Nucleus accumbens (tissue), 56 donors: ENCODE measurements at places on chromosomes 5 and 9.

DNA sequence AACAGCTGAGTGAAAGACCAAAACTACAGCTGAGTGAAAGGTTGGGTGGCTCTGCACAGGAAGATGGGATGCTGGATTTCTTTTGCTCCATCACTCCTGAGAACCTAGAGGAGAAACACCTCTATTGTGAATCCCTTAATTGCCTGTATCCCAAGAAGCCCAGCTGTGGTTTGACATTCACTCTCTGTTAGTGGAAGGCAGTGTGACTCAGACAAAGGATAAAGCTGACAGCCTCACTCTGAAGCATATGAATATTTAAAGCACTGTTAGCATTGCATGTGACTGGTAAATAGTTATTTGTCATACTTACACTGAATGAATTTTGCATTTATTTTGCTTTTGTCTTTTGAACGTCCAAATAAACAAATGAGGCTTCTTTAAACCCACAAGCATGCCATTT lies 367.1 kb upstream of the RIOK2 start:
- DNase-seq = no peak

- DNase-seq = no peak
These were observed 21.3 kb downstream of the AHRR start for GRCh38 chr5:342501-343460.

GRCh38 chr5:173941758-173942401 lies 47.1 kb upstream of the C5orf47 start:
- no peak for DNase-seq

DNA sequence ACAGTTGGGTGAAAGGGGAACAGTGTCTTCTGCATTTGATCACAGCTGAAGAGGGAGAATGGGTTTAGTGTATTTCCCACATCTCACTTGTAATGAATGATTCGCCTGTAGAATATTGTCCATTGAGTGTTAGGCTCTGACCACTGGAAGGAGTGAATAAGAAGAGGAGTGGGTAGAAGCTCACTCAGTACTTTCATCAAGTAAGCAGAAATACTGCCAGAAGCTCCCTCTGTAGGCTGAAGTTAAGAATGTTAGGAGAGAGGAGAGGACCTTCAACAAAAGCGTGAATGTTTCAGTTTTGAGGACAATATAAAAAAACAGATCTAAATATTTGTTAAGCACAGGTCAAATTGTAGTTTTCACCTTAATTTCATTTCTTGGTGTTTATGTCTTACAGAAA lies 27.5 kb downstream of the FSD1L start:
- DNase-seq = no peak

GRCh38 chr5:52925001-52925400 lies 64.2 kb upstream of the ITGA2 start:
- DNase-seq = no peak

- no peak for DNase-seq
These were observed 58.0 kb downstream of the ANKRD33B start for GRCh38 chr5:10621832-10622231.

DNA sequence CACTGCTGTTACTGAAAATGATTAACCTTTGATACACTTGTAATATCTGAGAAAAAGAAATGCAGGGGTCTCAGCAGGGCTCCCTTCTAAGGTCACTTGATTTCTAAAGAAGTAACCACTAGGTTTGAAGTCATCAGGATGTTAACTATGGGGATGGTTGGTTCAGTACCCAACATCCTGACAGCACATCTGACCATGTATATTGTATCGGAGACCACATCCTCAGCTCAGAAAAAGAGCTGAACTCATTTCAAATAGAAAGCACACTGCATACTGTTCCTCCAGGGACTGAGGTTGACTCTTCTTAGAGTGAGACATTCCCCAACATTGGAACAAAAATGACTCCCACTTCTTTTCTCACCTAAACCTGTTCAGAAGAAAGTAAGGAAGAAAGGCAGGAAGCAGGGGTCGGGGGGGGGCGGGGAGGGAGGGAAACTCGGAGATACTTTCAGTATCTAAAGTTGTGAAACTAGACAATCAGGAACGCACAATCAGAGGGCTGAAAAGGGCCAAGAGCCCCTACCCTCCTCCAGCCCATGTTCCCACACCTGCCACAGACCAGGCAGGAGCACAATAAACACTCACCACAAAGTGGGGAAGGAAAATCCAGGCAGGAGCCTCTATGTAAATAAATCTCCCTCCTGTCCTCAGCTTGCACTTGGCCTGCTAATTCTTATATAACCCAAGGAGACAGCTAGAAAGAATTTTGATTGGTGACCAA lies 730 bp upstream of the GZMA start:
- no peak for DNase-seq

DNA sequence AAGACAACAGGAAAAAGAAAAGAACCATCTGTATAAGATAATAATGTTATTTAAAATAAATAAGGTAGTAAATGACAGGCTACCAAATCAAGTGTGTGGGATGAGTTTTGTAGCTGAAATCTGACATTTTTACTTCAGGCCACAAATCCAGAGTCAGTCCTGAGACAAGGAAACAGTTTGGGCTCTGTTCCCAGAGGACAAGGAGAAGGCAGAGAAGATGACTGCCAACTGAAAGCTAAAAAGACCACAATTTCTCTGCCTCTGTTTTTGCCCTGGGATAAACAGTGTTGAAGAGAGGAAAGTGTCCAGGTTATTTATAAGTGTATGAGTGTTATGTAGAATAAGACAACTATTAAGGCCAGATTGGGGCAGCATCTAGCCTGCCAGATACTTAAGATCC lies 180.5 kb downstream of the NFIB start:
- DNase-seq = no peak

DNA sequence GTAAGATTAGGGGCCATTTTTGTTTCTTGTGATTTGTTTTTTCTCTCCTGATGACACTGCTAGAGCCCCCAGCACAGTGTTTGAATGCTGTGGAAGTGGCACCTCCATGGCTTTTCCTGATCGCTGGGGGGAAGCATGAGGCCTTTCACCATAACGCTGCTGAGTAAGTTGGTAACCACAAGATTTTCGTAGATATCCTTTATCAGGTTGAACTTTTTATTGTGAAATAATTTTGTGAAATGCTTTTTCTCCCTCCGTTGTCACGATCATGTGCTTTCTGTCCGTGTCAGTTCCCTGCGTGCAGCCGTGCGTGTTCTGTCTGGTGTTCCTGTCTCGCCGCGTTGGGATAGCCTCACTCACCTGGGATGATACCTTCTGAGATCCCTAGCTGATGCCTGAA lies 59.4 kb downstream of the EHMT1 start:
- no peak for DNase-seq

- DNase-seq = no peak
These were observed 650.8 kb downstream of the SEMA5A start for GRCh38 chr5:8895062-8895461.

DNA sequence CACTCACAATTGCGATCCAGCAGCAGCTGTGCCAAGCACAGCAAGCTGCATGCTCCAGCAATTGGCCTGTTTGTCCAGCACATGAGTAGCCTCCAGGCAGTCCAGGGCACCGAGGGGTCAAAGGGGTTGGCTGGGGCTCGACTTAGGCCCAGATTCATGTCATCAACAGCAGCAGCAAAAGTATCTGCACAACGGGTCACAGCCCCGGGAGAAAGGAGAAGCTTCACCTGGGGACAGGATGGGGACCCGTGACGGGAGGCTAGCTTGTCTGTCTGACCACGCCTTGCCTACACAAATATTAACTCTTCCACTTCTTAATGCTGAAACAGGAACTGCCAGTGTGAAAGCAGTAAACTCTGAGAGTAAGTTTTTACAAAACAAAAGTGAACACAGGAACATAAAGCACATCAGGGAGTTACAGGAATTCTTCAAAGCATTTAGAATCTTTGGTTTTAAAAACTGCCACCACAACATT lies 191.2 kb downstream of the PIK3R1 start:
- no peak for DNase-seq

DNA sequence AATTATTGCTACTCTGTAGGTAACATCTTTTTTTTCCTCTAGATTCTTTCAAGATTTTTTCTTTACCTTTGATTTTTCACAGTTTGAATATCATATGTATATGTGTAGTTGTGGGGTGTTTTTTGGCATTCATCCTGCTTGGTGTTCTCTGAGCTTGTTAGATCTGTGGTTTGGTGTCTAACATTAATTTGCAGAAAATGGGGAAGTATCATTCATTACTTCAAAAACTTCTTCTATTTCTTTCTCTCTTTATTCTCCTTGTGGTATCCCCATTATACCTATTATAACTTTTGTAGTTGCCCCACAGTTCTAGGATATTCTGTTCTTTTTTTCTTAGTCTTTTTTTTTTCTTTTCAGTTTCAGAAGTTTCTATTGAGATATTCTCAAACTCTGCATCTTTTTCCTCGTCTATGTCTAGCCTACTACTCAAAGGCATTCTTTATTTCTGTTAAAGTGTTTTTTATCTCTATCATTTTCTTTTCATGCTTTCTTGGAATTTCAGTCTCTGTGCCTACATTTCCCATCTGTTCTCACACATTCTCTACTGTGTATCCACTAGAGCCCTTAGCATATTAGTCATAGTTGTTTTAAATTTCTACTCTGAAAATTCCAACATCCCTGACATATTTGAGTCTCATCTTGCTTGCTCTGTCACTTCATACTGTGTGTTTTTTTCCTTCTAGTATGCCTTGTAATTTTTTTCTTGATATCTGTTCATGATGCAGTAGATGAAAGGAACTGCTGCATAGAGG lies 60.1 kb upstream of the GNA14 start:
- DNase-seq = no peak

DNA sequence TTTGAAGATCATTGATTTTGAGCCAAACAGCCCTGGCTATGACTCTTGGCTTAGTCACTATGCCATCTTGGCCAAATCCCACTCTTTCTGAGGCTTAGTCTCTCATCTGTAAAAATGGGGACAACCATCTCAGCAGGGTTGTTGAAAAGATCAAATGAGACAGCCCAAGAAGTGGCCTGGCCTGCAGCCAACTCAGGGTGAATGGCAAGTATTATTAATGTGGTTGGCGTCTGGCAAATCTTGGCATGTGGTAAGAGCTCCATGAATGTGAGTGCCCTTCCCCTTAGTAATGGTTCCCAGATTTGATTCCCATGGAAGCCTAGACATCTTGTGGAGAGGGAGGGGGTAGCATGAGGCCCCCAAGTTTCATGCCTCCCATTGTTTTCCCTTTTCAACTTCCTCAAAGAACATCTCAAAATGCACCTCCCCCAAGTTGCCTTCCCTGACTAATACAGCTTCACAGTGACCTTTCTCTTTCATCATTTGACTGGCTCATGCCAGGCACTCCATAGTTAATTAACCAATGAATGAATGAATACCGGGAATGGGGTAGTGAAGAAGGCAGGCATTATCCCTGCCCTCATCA lies 11.8 kb upstream of the TGFBI start:
- DNase-seq = no peak
